ENCODE measurements at places on chromosomes 7 and 10.

DNA sequence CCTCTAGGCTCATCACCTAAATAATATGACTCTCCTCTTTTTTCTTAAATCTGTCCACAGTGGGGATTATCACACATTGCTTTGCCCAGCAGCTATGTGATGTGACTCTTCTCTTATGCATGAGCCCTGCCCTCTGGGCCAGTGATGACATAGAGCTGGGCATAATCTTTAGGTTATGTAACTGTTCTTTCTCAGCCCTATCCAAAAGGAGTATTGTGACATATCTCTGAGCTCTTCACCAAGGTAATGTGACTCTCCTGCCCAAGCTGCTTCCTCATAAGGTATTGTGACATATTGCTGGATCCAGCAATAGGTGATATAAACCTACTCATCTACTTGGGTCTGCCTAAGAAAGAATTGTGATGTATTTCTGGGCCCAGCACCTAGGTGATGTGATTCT lies 37.7 kb upstream of the ZNF107 start:
- DNase-seq: no peak

DNA sequence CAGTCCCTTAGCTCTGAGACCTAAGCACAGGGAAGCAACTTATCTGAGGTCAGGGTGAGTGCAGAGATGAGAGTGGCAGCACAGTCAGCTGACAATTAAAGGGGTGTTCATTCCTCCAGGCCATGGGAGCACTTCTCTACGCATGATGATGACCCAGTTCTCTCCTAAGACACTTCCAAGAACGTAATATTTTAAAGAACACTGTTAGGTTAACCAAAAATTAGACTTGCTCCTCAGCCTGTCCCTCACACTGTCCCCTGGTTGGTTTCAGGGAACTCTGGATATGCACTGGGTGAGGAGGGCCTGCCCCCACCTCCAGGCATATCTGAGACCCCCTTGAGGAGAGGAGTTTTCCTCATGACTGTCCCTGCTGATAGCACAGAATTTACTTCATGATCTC lies 767.5 kb downstream of the GRID1 start:
- DNase-seq: no peak

- DNase-seq: no peak
Measured at GRCh38 chr7:133839121-133839520, 288.0 kb upstream of the LRGUK start.

GRCh38 chr10:16887565-16887964 lies 70.3 kb upstream of the RSU1 start:
- DNase-seq: no peak

DNA sequence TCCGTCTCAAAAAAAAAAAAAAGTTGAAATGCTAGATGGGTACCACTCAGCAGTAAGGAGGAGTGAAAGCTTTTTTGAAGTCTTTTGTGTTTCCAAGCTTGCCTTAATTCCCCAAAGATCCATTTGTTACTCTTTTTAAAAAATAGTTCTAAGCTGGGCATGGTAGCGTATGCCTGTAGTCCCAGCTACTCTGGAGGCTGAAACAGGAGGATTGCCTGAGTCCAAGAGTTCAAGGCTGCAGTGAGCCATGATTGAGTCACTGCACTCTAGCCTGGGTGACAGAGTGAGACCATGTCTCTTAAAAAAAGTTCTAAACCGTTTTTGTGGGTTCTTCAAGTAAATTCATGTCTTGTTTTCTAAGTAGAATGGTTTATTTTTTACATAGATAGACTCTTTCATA lies 5.3 kb downstream of the TBC1D12 start:
- no peak for DNase-seq

GRCh38 chr7:32489788-32490126 lies 423 bp downstream of the LSM5 start:
- DNase-seq: no peak

- peak; percentile 59 for DNase-seq
Measured at GRCh38 chr10:23158370-23158769, 33.7 kb upstream of the PTF1A start.

- no peak for DNase-seq
Measured at GRCh38 chr10:58439632-58440364, 54.6 kb downstream of the TFAM start.

GRCh38 chr10:51079331-51079730 lies 5.0 kb downstream of the PRKG1 start:
- DNase-seq: no peak

DNA sequence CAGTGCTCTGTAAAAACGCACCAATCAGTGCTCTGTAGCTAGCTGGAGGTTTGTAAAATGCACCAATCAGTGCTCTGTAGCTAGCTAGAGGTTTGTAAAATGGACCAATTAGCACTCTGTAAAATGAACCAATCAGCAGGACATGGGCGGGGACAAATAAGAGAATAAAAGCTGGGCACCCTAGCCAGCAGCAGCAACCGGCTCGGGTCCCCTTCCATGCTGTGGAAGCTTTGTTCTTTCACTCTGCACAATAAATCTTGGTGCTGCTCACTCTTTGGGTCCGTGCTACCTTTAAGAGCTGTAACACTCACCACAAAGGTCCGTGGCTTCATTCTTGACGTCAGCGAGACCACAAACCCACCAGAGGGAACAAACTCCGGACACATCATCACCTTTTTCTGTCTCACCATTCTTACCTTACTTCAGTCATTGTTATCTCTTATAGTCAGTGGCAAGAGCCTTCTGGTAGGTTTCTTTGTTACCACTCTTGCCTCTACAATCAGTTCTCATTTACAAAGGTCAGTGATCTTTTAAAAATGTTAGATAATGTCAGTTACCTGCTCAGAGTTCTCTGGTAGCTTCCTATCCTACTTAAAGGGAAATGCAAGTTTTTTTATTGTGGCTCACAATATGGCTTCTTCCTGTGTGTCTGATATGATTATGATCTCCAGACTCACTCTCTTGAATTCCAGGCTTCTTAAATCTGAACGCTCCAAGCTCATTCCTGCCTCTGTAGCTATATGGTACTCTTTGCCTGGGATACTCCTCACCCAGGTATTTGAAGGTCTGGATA lies 4.5 kb downstream of the STAM start:
- DNase-seq: no peak

DNA sequence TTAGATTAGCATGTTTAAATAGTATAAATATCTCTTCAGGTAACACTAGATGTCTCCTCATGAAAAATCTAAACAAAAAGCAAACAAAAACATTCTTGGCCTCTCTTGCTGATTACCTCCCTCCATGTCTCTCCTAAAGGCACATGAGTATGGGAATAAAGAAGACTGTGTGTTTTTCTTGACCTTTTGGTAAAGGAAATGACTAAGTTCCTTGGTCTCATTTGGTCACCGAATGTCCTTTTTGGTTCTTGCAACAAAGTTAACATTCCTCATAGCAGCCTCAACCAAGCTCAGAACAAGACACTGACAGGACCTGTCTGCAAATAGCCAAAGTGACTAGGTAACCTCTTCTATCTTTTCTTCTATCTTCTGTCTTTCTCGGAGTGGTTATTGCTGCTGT lies 35.5 kb downstream of the POM121L12 start:
- no peak for DNase-seq

- DNase-seq: peak; percentile 9
Measured at GRCh38 chr7:36021367-36021766, 131.7 kb upstream of the EEPD1 start.

DNA sequence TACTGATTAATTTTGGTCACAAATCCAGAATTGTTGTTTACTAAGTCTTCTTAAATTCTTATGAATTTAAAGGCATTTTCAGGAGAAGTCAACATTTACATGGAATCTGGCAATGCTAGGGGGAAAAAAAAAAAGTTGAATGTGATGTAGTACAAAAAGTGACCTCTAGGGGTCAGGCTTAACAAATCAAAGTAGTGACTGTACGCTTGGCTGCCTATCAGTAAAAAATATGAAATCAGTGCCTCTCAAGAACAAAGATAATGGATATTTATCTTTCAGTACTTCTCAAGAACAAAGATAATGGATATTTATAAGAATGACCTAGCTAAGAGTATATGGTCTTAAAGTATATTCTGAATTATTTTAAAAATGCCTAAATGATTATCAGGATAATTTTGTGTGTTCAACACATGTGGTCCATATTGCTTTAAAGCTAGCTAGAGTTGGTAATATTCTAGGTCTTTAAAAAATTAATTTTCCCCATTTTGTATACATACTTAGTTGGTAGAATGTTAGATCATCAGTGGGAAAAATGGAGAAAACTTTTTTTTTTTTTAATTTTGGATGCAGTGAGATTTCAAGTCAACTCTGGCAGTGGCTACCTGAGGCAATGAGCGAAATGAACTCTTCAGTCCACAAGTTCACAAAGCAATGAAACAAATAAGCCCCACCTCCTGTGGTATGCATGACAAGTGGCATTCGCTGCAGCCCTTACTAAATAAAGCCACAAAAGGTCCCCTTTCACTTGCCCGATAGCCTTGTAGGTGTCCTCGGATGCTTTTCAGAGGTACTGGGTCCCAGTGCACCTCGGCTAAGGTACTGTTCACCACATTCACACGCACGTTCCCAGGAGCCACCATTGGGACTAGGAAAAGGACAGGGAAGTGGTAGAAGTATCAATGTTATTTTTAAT lies 51.2 kb upstream of the LAMB4 start:
- no peak for DNase-seq

DNA sequence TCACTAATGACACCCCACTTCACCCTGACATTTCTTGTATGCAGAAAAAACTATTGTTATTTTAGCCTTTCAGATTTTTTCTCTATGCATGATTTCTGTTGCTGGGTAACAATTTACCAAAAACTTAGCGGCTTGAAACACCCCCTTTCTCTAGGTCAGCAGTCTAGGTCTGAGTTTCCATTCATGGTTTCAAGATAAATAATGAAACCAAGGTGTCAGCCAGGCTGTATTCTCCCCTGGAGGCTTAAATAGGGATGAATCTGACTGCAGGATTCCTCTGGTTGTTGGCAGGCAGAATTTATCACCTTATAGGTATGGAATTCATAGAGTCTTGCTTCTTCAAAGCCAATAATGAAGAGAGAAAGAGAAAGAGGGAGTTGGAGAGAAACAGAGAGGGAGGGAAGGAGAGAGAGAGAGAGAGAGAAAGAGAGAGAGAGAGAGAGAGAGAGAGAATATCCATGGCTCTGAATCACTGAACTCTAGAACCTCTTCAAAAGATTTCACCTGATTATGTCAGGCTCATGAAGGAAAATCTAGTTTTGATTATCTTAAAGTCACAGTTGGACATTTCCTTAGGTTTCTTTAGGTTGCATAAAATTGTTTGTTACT lies 1224.6 kb upstream of the LRRTM3 start:
- DNase-seq: no peak

DNA sequence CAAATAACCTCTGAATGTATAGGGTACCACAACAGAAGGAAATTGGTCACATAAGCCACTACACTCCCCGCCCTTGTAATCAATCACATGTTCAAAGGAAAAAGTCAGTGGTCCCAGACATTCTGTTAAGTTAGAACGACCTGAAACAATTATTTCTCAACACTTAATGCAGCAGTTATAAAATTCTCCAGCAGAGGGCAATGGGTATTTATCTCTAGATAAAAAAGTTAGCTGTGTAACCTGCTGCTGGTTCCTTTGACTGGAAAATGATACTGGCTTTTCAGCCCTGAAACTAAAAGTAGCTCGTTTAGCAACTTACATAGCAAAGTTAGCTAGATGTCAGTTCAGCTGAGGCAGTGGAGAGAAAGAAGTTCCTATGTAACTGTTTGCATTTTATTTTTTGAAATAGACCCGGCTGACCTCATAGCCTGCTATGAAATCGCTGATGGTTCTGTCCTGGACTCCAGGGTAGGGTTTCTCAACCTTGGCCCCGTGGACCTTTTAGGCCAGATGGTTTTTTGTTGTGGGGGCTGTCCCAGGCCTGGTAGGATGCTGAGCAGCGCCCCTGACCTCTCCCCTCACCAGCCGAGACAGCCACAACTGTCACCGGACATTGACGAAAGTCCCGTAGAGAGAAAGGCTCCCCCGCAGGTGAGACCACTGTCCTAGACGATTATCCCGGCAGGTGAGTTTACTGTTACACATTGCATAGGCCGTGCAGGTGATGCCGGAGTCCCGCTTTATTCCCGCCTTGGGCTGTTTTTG lies 40.2 kb upstream of the PROSER2 start:
- DNase-seq: no peak

DNA sequence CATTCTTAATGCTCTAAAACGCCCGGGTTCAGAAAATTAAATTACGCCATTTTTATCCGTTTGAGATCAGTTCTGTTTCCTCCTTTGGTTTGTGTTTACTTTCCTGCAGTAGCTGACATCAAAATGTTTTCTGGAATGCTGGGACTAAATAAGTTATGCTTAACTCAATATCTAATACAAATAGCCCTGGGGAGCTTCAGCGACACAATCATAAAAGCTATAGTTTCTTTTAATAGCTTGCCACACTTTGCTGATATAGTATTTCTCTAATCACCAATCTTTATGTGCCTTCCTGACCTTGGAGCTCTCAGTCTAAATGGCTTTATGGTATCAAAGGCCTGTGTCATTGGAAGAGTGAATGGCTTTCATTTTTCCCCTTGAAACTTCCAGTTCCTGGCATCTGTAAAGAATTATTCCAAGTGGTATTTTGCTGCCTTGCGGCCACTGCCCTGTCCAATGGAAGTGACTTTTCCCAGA lies 202.7 kb downstream of the HDAC9 start:
- no peak for DNase-seq

- DNase-seq: no peak
Measured at GRCh38 chr7:4073750-4074149, 608.3 kb upstream of the FOXK1 start.

- no peak for DNase-seq
Measured at GRCh38 chr7:121621937-121622336, 225.8 kb upstream of the FAM3C start.

- peak; percentile 71 for DNase-seq
Measured at GRCh38 chr7:130896898-130897514, 163.0 kb upstream of the KLF14 start.

GRCh38 chr10:8908013-8908412 lies 853.5 kb downstream of the GATA3 start:
- no peak for DNase-seq

DNA sequence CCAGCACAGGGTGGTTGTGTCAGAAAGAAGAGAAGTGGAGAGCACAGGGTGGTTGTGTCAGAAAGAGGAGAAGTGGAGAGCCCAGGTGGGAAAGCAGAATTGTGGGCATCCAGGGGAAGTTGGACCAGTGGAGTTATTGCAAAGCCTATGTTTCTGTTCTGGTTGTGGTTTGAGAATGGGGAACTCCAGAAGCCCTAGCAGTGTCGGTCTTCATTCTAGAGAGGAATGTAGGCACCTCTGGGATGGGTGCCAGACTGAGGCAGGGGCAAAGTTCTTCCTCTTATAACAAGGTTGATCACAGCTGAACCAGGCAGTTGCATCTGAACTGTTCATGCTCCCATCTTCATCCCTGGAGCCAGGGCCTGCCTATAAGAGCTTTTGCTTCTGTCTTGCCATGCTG lies 954 bp downstream of the FSCN3 start:
- DNase-seq: no peak

- DNase-seq: no peak
Measured at GRCh38 chr10:125449571-125449970, 233.4 kb downstream of the TEX36 start.
